ENCODE measurements at places on chromosomes 3 and 15.
A peak's percentile ranks its signal among the peaks of the same experiment; 100 is the strongest.

DNA sequence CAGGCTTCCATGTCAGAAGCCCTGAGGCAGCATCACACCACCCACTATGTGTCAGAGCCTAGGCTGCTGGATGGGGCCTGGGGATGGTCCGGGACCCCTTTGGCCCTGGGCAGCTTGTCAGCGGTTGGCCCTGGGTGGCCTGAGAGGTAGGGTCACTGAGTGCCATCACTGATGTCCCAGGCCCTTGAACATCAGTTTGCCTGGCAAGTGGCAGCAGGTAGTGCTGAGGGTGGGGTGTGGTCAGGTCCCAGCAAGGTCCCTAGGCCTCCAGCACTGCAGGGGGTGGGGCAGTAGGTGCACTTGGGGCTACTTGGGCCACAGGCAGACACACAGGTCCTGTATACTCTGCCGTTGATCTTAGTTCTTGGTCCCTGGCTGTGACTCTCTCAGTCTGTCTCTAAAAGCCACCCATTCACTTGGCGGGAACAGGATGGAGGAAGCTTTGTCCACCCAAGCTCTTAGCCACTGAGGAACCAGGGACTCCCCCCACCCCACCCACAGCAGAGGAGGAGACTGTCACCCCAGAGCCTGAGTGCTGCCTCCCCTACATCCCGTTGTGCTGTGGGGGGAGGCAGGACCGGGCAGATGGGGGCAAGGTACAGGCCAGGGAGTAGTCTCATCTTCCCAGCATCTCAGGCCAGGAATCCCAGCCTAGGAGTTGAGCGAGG, 5.8 kb downstream of the GNAI2 start:
- H3K27me3 ChIP-seq: no peaks in the 10 kb centered on the region
- peak overlapping the region; percentile 67 for H3K27ac ChIP-seq
- DNase-seq: no peak
- no peaks in the 10 kb centered on the region for H3K36me3 ChIP-seq

DNA sequence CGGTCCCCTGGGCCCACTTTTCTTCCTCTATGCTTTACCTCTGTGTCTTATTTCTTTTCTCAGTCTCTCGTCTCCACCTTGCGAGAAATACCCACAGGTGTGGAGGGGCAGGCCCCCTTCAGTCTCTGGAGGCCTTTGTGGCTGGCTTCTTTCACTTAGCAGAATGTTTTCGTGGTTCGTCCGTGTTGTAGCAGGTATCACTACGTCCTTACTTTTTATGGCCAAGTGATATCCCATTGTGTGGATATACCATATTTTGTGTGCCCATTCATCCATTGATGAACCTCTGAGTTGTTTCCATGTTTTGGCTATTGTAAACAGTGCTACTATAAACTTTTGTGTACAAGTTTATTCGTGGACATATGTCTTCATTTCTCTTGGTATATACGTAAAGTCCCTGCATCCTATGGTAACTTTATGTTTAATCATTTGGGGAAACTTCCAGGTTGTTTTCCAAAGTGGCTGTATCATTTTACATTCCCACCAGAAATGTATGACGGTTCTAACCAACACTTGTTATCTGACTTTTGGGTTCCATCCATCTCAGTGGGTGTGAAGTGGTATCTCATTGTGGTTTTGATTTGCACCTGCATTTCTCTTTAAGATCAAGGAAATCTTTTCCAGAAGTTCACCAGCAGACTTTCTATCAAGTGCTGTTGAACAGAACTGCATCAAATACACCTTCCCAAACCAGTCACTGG, 5.6 kb downstream of the PIGZ start:
- no peak overlapping the region for H3K27ac ChIP-seq
- no peak overlapping the region for H3K4me3 ChIP-seq
- no peak for DNase-seq
- peaks cover 6% of the 10 kb centered on the region for H3K36me3 ChIP-seq
- H3K4me1 ChIP-seq: no peaks in the 10 kb centered on the region

DNA sequence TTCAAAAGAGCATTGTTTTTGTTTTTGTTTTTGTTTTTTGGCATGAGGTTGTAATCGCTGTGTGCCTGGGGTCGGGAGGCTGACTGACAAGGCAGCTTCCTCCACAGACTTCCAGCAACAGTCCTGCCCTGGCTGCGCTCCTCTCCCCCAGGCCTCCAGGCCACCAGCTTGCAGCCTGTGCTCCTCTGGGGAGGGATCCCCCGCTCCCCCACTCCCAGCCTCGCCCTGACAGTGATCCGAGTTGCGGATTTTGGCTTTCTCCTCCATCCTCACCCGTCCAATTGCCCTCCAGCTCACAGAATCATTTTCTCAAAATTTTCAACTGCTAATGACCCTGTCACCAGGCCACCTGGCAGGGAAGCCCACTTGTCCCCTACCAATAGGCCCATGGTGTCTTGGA, 36.5 kb upstream of the PCSK6 start:
- no peaks in the 10 kb centered on the region for H3K36me3 ChIP-seq
- no peaks in the 10 kb centered on the region for H3K4me1 ChIP-seq
- no peak for DNase-seq
- H3K4me3 ChIP-seq: no peak overlapping the region
- H3K27ac ChIP-seq: no peak overlapping the region

DNA sequence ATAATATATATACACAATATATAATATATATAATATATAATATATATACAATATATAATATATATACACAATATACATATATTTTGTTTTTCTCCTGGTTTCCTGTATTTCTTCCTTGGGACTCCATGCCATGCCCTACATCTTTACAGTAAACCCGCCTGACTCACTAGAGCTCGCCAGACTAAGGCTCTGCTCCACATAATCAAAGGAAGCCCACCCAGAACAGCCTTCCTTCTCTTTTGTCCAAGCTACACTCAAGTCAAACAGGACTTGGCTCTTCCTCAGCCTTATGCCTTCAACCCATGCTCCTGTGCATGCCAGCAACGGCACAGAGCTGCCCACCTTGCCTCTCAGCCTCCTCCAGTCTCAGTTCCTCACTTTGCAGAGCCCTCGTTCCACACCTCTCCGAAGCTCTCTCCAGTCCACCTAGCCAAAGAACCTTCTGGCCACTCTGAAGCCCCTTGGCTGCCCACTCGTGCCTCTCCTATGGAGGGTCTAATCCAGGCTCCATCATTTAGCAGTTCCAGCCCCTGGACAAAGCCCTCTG, 109.1 kb downstream of the RFTN1 start:
- no peaks in the 10 kb centered on the region for H3K27me3 ChIP-seq
- H3K4me1 ChIP-seq: peaks cover 21% of the 10 kb centered on the region
- H3K4me3 ChIP-seq: no peak overlapping the region
- DNase-seq: no peak
- no peak overlapping the region for H3K27ac ChIP-seq
- H3K36me3 ChIP-seq: peaks cover 3% of the 10 kb centered on the region

DNA sequence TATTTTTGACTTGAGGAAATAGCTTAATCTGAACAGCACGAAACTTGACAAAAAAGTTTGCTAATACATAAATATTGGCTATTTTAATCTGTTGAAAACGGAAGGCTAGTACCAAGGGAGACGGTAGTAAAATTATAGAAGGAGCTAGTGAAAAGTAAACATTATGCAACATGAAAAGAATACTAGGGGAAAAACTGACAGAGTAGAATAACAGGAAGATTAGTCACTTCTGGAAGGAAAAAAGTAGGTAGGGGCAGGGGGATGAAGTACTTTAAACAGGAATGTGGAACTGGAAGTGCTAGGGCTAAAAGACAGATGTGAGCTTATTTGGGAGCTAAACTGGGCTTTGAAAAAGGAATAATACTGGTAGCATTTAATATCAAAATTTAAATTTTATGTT, 60.1 kb downstream of the MBNL1 start:
- peaks cover 17% of the 10 kb centered on the region for H3K36me3 ChIP-seq
- H3K27ac ChIP-seq: peak overlapping the region; percentile 74
- no peaks in the 10 kb centered on the region for H3K27me3 ChIP-seq

DNA sequence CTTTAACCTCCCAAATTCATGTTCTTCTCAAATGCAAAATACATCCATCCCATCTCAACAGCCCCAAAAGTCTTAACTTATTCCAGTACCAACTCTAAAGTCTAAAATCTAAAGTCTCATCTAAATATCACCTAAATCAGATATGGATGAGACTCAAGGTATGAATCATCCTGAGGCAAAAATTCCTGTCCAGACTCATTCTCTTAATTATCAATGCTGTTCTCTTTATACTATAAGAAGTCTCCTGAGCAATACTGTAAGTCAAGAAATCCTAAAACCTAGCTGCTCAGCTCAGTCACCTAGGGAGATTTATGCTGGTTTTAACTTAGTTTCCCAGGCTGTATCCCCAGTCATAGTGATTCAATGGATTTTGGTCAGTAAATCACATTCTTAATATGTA, 11.1 kb downstream of the RAD18 start:
- no peak overlapping the region for H3K4me3 ChIP-seq
- no peaks in the 10 kb centered on the region for H3K36me3 ChIP-seq
- no peak for DNase-seq

DNA sequence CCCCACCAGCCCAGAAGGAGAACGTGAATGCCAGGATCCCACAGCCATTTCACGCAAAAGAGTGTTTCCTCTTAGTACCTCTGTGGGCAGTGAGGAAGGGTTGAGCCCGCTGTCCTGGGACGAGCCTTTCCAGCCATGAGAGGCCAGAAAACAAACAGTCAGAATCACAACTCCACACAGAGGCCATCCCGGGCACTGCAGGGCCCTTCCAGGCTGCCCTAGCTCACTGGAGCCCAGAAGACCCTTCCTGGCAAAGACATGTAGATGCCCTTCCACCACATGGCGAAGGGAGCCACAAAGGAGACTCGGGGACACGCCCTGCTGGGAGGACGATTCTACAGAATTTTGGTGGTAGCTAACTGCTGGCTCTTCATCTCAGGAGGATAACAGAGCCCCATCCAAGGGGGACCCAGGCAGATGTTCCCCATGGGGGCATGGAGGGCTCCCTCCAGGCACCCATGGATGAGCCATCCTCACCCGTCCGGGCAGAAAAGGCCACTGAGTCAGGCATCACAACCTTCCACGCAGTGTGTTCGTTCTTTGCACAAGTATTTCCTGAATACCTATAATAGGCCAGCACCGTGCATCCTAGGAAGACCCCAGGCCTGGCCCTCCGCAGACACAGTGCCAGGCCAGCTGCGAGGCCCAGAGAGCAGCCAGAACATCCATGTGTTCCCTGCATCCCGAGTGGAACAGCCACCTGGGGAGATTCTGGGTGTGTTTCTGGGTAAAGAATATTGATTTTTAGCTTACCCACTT, 47.2 kb downstream of the SLC12A8 start:
- no peak overlapping the region for H3K4me3 ChIP-seq
- peaks cover 6% of the 10 kb centered on the region for H3K4me1 ChIP-seq
- no peaks in the 10 kb centered on the region for H3K27me3 ChIP-seq
- H3K27ac ChIP-seq: no peak overlapping the region
- H3K36me3 ChIP-seq: no peaks in the 10 kb centered on the region

DNA sequence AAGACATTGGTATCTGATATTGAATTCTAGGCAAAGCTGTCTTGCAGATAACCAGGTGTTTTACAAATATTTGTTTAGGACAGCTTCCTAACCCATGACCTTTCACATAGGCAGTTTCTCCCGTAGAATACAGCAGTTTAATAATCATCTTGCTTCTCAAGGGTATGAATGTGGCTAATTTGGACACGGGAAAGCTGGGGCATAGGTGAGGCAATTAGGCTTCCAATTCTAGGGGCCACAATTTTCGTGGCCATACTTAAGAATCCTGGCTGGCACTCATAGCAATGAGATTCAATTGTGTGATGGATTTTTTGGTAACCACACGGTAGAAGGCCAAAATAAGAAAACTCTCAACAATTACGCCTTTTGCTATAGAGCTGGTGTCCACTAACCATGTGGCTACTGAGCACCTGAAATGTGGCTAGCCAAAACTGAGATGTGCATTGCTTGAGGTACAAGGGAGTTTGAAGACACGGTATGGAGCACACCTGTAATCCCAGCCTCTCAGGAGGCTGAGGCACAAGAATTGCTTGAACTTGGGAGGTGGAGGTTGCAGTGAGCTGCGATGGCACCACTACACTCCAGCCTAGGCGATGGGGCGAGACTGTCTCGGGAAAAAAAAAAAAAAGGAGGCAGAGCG, 34.4 kb downstream of the TFRC start:
- H3K27ac ChIP-seq: no peak overlapping the region
- no peak overlapping the region for H3K4me3 ChIP-seq
- no peak for DNase-seq
- H3K27me3 ChIP-seq: no peaks in the 10 kb centered on the region
- H3K4me1 ChIP-seq: no peaks in the 10 kb centered on the region

DNA sequence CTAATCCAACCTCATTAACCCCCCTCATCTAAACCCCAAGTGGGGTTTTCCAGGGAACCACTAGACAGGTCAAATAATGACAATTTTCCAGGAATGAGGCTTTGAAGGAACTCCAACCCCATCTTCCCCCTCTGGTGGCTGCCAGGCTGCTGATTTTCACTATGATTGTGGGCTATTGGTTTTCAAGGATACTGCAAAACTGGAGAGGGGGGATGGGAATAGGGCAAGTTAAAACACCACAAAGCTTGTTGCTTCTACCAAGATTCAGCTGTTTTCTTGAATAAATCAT, 10.4 kb upstream of the ZNF662 start:
- DNase-seq: no peak
- no peaks in the 10 kb centered on the region for H3K27me3 ChIP-seq
- no peak overlapping the region for H3K27ac ChIP-seq
- H3K4me3 ChIP-seq: no peak overlapping the region

- no peak for DNase-seq
- no peak overlapping the region for H3K4me3 ChIP-seq
- no peaks in the 10 kb centered on the region for H3K36me3 ChIP-seq
Measured at GRCh38 chr15:66682246-66682645, 19.8 kb upstream of the SMAD6 start.

Measured in tibial artery (tissue), 4 donors.